ENCODE measurements at places on chromosomes 4 and X.

- no peak for ATAC-seq
Measured at GRCh38 chr4:24781999-24782745, 13.2 kb upstream of the SOD3 start.

DNA sequence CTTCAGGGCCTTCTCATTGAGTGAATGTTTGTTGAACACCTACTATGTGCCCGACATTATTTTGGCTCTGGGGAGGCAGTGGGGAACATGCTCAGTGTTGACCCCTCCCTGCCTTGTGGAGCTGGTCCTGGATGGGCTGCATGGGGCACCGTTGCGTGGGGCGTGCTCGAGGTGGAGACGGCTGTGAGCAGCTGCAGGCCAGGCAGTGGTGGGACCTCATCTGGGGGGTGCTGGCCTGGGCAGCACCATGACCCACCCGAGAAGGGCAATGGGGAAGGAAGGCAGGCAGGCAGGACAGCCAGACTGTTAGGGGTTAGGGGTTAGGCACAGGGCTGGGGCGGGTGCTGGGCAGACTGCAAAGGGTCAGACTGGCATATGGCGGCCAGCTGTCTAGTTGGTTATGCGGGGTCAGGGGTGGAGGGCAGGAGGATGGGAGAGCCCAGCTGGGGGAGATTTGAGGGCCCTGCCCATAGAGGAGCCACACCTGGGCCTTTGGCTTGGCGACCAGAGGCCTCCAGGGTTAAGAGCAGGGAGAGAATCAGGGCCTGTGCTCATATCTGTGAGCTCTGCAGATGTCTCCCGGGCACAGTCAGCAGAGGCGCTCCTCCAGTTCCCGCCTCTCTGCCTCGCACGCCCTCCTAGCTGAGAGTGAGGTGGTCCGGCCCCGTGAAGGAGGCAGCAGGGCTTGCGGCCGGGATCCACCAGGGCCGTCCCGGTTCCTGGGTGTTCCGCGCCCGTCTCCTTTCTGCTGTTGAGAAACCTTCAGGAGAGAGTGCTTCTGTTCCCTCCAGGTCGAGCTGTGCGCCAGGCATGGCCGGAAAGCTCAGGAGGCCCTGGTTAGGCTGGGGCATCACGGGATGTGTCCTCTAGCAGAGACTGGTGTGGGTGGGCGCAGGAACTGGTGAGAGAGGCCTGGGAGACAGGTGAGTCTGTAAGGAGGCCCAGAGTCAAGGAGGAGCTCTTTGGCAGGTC lies 73.3 kb downstream of the RGS12 start:
- no peak for ATAC-seq

DNA sequence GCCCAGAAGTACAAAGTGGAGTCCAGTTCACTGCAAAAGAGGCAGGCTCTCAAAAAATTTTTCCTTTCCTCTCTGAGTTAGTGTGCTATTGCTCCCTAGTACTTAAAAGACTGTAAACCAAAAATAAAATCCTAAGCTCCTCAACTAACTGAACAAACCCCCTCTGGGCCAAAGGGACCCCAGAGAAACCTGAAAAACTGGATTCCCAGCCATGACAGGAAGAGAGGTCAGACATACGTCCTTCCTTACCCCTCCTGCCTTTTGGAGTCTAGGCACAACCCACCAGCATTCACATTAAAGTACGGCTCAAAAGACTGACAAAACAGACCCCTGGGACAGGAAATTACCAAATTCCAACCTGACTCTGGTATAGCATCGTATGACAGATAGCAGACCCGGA lies 957.9 kb upstream of the PRKX start:
- no peak for ATAC-seq

DNA sequence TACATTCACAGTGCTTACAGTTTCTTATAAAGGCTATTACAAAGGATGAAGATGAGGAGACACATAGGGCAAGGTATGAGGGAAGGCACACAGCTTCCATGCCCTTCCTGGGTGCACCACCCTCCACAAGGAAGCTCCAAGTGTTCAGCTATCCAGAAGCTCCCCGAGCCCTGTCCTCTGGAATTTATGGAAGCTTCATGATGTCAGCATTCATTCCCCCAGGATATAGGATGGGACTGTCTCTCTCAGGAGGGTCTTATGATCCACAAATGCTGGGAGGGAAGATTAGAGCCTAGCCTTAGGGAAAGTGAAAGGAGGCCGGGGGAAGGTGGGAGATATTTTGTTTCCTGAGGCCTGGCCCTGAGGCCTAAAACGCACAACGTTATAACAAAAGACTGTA lies 236.0 kb downstream of the ANK2 start:
- no peak for ATAC-seq

DNA sequence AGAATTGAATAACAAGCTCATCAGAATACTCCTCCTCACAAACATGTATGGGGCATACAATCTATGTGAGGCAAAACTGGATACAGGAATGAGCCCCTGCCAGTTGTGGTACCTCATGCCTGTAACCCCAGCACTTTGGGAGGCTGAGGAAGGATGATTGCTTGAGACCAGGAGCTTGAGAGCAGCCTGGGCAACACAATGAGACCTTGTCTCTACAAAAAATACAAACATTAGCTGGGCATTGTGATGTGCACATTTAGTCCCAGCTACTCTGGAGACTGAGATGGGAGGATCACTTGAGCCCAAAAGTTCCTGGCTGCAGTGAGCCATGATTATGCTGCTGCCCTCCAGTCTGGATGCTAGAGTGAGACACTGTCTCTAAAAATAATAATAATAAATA lies 611.0 kb downstream of the NLGN4X start:
- ATAC-seq: no peak

- peak; percentile 84 for ATAC-seq
Measured at GRCh38 chr4:177077095-177077971, 232.3 kb upstream of the NEIL3 start.

- peak; percentile 47 for ATAC-seq
Measured at GRCh38 chrX:152600853-152601633, 36.7 kb upstream of the GABRQ start.

DNA sequence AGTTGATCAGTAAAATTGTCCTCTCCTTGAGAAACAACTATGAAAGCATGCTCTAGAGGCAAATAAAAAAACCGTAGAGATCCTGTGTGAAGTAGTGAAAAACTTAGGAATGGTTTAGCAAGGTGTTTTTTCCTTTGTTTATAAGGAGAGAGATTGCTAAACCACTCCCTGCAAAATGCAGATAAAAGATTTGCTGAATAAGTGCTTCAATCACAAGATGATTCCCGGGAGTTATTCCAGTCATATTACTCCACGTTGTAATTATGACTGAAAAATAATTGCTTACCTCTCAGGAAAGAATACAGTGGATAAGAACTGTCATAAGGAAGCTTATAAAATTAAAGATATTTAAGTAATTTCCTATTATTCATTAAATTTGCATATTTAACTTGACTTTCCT lies 2.8 kb downstream of the GK start:
- no peak for ATAC-seq

GRCh38 chrX:66163849-66164411 lies at the start of gene HEPH:
HEPH (plus strand) TSS chrX:66164247; CDS start chrX:66170571, 6,324 bp downstream.
- ATAC-seq: peak; percentile 31

- no peak for ATAC-seq
Measured at GRCh38 chrX:154661170-154661569, 7.8 kb upstream of the CTAG2 start.

- no peak for ATAC-seq
Measured at GRCh38 chr4:6657242-6658208, 17.0 kb downstream of the MRFAP1 start.

DNA sequence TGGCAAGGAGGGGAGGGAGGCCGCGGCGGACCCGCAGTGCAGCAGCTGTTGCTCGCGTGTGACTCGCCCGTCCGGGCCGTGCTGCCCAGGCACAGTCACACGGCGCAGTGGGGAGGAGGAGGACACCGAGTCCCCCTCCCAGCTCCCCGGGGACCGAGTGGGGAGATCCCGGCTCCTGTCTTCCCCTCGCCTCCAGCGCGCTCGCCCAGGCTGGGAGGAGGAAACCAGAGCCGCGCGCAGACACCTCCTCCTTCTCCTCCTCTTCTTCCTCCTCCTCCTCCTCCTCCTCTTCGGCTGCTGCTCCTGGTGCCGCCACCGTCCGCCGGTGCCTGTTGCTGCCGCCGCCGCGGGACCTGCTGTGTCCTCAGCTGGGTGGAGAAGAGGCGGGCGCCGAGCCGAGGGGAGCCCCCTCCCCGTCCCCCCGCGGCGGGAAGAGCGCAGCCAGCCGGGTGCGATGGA lies at the start of gene TBC1D1:
TBC1D1 (plus strand) TSS at position 284 of the 459 bp plus-strand sequence. CDS start 11,012 bp downstream, outside the sequence.
- peak; percentile 57 for ATAC-seq

DNA sequence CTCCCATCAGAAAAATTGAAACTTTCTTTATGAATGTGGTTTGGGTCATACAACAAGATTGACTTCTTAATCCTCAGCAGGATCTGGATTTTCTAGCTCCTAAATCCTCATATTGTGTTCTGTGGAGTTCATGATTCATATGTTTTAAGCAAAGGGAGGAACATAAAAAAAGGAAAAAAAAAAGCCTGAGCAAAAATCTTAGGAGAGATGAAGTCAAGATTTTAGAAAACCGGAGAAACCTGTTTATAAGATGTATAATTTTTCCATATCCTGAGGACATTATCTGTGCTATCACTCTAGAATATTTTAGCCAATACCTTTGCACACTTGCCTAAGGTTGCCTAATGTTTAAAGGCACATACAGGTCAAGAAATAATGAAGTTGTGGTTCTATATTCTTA lies 7.0 kb upstream of the EREG start:
- ATAC-seq: no peak

DNA sequence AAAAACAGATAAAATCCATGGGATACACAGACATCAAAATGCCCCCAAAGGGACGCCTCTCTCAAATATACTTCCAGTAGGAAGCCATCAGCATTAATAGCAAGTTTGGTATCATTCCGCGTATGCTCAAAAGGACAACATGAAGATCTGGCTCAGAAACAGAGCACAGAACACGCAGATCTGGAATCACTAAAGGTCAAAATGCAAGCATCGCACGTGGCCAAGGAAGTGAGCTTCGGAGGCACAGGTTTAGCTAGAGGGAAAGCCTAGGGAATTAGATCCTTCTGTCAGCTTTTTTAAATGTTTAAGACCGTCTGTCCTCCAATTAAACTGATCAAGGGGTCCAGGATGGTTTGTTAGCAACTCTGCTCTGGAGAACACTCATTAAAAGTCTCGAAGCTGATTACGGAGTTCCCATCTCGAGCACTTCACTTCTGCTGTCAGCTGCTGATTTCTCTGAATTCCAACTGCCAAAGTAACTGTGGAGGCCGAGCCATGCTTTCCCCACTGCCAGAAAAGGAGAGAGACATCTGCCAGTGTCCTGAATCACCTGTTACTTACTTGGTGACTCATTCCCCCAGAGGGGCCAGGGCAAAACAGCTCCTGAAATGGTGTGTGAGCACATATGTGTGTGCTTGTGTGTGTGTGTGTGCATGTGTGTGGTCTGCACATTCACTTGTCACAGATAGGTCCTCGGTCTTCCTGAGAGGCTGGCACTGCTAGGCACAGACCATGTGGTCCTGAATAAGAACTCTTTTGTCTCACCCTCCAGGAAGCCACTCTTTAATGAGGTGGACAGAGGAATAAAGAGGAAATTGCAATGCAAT lies 177.7 kb upstream of the PPARGC1A start:
- ATAC-seq: peak; percentile 30

DNA sequence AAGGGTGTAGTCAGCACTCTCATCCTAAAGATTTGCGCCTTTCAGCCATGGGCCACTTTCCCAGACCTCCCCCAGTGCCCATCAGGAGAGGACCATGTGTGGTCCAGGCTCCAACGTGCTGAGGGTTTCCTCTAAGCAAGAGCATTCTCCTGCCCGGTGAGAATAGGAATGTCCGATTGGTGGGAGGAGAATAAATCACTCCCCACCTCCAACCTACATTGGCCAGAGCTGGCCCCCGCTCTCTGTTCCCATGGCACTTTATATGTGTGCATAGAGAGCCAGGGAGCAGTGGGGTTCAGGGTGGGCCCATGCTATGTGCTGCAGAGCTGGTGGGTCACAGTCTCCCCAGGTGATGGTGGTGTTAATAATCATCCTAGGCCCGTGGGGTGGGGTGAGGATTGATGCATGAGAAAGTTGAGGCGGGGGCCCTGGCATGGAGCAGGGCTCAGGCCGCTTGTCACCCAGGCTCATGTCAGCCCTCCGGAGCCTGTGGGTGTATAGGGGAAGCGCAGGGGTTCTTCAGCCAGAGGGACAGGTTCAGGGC lies 6.8 kb upstream of the SORCS2 start:
- ATAC-seq: no peak

DNA sequence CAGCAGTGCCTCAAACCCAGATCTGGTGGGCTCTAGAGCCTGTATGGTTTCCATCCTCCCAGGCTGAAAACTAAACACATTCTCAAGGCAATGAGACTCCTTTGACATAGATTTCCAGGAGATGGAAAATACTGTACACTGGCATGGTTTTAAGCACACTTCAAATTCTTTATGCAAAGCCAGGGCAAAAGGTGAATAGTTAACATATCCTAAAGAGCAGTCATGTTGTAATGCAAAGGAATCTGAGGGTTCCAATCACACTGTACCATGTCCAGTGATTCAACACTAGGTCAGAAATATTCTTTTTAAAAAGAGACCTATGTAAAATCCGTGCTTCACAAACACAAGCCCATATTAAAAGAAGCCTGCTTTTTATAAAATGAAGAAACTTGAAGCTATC lies 195.3 kb downstream of the QDPR start:
- ATAC-seq: no peak

- ATAC-seq: no peak
Measured at GRCh38 chr4:21962691-21963090, 14.1 kb upstream of the KCNIP4 start.

DNA sequence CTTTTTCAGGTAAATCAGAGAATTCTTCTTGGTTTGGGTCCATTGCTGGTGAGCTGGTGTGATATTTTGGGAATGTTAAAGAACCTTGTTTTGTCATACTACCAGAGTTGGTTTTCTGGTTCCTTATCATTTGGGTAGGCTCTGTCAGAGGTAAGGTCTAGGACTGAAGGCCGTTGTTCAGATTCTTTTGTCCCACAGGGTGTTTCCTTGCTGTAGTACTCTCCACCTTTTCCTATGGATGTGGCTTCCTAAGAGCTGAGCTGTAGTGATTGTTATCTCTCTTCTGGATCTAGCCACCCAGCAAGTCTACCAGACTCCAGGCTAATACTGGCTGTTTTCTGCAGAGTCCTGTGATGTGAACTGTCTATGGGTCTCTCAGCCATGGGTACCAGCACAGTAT lies 367.5 kb upstream of the GATB start:
- ATAC-seq: no peak

DNA sequence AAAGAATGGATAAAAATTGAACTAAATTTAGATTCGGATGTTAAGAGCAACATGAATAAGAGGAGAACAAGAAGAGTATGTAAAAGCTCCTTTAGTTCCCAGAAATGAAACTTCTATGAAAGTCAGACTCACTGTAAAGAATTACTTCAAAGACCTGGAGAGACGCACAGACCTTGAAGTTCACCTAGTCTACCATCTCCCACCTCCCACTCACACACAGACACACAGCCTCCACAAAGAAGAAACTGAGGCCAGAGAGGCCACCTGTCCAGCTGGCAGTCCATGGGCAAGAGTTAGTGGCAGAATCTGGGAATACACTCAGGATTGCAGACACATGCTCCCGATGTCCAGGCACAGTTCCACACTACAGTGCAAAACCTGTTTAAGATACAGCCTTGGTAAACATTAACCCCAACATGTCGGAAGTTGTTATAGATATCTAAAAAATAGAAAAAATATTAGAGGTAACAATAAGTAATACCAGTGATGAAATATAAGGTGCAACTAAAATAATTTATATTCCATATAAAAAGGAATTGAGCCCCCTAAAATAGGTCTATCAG lies 288.8 kb downstream of the INPP4B start:
- no peak for ATAC-seq

Data from SK-N-SH treated with all-trans-retinoic acid at 6 μM for 48 hours (cell line).